ENCODE measurements at places on chromosomes 3 and 15. TPM values are rescaled to one million over a fixed set of nuclear protein-coding genes. Genes with fewer than 3 reads are reported as not detected.

DNA sequence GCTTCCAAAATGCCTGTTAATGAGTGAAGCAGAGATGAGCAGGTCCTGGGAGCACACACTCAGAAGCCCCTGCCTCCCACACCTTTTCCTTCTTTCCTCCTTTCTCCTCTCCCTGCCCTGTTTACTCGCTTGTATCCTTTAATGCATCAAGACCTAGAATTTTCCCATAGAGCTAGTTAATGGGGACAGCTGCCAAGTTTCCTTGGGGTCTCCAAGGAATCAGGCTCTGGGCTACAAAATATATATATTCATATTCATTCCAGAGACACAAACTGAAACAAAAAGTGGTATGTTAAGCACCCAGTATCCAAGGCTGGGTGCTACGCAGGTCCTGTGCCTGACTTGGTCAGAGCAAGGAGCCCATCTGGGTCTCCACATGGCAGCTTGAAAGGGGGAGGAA, 235.6 kb downstream of the MYRIP start:
- H3K36me3 ChIP-seq = no peaks in the 10 kb centered on the region
- DNase-seq = no peak
- no peaks in the 10 kb centered on the region for H3K4me1 ChIP-seq
- no peaks in the 10 kb centered on the region for H3K27me3 ChIP-seq

GRCh38 chr15:56980473-56980872, 62.0 kb downstream of the TCF12 start:
- H3K36me3 ChIP-seq = no peaks in the 10 kb centered on the region
- H3K4me3 ChIP-seq = no peak overlapping the region
- H3K4me1 ChIP-seq = no peaks in the 10 kb centered on the region

- H3K4me1 ChIP-seq = peaks cover 17% of the 10 kb centered on the region
- no peak for DNase-seq
- H3K36me3 ChIP-seq = no peaks in the 10 kb centered on the region
- H3K27me3 ChIP-seq = no peaks in the 10 kb centered on the region
- H3K27ac ChIP-seq = no peak overlapping the region
Measured at GRCh38 chr3:183296944-183297343, 43.9 kb downstream of the B3GNT5 start.

DNA sequence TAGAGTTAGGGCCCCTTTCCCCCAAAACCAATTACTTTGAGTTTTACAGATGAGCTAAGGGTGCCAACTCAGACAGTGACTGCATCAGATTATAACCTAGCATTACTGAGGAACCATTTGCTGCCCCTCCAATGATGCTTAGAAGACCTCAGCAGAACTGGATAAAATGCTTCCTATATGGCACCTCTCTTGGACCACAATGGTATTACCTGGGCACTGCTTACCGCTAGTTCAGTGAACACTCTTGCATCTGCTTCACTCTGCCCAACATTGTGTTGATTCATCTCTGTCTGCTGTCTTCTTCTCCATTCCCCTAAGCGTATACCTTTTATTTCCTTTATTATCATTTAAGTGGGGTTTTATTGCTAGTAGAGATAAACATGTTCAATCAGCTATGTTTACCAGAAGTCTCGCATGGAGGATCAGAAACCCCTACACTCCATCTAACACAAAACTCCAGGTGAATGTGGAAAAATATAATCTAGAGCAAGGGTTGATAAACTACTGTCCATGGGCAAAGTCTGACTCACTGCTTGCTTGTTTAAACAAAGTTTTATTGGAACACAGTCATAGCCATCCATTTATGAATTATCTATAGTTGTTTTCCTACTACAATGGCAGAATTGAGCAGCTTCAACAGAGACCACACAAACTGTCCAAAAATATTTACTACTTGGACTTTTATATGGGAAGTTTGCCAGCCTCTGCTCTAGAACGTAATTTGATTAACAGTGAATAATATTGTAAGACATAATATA, 100.2 kb upstream of the PTX3 start:
- H3K4me1 ChIP-seq = no peaks in the 10 kb centered on the region
- H3K4me3 ChIP-seq = no peak overlapping the region
- no peaks in the 10 kb centered on the region for H3K27me3 ChIP-seq
- no peaks in the 10 kb centered on the region for H3K36me3 ChIP-seq

The C2CD4B gene
- total RNA-seq = 3.2 TPM

The SMCO1 gene
- not detected for total RNA-seq
